ENCODE measurements at places on chromosomes 5 and 9.

DNA sequence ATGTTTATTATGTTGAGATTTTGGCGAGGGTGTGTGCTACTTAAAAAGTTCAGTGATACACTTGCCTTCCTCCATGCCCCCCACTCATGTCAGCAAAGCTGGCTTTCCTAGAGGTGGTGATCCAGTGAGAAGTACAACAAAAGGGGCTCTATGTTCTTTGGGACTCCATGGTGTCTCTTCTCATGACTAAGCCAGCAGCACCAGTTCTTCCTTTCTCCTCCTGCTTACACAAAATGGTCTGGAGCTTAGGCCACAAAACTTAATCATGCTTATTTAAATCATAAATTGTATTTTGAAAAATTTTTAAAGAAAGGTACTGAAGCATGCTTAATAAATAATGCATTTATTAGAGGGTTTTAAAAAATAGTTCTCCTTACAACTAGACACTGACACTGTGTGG, 22.4 kb downstream of the MOCS2 start:
- no peak for DNase-seq

DNA sequence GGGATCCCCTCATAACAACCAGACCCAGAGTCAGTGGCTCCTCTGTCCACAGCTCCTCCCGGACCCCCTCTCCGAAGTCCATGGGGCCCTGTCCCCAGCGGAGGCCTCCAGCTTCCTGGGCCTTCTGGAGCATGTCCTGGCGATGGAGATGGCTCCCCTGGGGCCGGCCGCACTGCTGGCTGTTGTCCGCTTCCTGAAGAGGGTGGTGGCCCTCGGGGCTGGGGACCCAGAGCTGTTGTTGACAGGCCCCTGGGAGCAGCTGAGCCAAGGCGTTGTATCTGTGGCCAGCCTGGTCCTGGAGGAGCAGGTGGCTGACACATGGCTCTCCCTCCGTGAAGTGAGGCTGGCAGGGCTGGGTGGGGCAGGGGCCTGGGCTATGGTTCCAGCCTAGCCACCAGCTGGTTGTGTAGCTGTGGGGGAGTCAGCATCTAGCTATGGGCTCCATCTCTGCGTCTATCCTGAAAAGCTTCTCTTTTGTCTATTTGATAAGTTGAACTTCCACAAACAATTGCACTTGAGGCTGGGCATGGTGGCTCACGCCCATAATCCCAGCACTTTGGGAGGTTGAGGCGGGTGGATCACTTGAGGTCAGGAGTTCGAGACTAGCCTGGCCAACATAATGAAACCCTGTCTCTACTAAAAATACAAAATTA, 4.7 kb downstream of the ADGRD2 start:
- no peak for DNase-seq

GRCh38 chr5:76674330-76675066, 41.4 kb upstream of the F2R start:
- no peak for DNase-seq

DNA sequence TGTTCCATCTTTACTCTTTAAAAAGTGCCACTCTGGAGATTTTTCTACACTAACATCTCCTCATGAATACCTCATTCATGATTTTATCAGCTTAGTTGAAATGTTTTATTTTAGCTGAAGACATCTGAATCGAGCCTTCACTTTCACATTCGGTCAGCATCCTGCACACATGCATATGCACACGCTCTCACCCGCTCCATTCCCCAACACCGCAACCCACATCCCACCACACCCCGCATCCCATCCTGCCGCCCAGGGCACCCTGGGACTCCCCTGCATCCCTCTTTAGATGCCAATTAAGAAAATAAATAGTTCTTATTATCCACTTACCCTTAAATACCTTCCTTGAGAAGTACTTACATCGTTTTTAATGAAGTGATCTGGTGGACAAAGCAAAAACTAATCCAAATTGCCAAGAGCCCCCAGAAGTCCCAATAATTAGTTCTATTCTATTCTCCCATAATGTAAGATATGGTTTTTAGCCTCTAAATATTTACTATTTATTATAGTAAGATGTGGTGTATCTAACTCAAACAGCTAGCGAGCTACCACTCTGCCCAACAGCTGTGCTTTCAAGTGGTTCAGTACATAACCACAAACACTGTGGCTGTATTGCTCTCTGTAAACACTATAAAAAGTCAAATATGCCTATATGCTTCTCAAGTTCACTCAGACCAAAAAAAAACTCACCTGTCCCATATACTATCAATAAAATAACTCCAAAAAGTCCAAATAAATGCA, 38.2 kb downstream of the GZMK start:
- DNase-seq: no peak

- peak; percentile 71 for DNase-seq
Measured at GRCh38 chr9:121285835-121286687, 18.1 kb downstream of the GSN start.

GRCh38 chr5:78007233-78007632, 231.1 kb upstream of the TBCA start:
- no peak for DNase-seq

GRCh38 chr5:143516249-143516648, 112.8 kb upstream of the NR3C1 start:
- peak; percentile 50 for DNase-seq

GRCh38 chr5:61002611-61003355, 57.8 kb downstream of the NDUFAF2 start:
- DNase-seq: no peak

DNA sequence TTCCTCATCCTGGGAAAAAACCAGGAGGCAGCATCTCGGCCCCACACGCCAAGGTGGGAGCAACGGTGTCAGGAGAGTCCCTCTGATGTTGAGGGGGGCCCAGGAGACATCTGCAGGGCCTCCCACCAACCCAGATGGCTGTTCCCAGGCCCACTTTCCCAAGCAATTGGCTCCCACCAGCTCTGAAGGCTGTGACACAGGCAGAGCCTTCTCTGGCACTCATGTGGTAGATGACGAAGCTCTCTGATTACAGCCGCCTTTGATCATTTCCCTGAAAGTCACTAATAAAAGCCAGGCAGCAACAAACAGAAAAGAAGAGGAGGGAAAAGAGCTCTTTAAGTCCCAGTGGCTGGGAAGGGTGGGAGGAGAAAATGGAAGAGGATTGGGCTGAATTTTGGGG, 226.5 kb downstream of the CDK5RAP2 start:
- DNase-seq: peak; percentile 88

- DNase-seq: no peak
Measured at GRCh38 chr9:112621018-112621655, 96.8 kb downstream of the INIP start.
